Cerebellum (tissue), 4 donors: ENCODE measurements at places on chromosomes 2 and 18.
A peak's percentile ranks its signal among the peaks of the same experiment; 100 is the strongest.

DNA sequence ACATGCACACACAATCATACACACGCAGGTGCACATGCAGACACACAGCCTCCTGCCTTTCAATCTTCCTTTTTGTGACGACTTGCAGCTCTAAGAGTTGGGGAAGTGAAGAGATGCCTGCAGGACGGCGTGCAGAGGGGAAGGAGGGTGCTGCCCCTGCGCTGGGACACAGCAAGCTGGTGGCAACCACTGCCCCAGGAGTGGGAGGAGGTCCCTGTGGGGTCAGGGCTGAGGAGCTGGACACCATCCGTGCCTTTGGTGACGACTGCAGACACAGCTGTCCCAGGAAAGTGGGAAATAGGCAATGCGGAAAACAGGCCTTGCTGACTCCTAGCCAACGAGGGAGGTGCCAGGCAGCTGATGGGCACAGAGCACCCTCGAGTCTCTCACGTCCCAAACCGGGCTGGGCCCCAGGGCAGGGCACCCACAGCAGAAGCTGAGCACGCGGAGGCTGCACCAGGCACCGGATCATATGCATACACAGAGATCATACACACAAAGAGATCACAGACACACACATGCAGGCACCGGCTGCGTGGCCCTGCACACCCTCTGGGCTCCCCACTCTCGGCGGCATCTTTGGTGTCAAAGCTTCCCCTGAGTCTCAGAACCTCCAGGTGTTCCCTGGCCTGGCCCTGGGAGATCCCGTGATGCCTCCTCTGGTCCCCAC lies 146.1 kb downstream of the PXDN start:
- no peak for DNase-seq

GRCh38 chr2:40760071-40760666 lies 308.3 kb upstream of the SLC8A1 start:
- no peak for DNase-seq

DNA sequence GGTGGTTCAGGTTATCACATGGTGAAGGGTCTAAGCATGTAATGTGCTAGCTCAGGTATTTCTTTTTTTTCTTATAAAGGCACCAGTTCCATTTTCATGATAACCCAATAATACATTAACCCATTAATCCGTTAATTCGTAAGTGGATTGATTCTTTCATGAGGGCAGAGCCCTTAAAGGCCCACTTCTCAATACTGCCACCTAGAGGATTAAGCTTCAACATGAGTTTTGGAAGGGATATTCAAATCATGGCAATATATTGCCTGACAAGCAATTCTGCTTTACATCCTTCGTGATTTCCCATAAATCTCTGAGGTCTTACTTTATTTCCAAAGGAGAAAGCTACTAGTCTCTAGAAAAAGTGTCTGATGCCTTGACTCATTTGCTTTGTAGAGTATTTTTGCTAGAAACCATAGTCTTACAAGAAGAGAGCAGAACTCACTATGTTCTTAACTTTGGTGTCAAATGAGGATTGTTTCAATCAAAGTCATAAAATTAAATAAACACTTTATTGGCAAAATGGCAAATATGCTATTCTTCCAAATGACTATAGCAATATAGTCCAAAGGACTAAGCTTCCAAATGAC lies 271.3 kb downstream of the KCNS3 start:
- peak; percentile 39 for DNase-seq

GRCh38 chr2:234949762-234950434 lies 1.9 kb upstream of the SH3BP4 start:
- DNase-seq: no peak

GRCh38 chr2:128380061-128380889 lies 61.6 kb upstream of the HS6ST1 start:
- no peak for DNase-seq

- DNase-seq: no peak
Measured at GRCh38 chr18:10432781-10433180, 21.7 kb upstream of the APCDD1 start.

- DNase-seq: no peak
Measured at GRCh38 chr2:10392100-10392499, 56.0 kb downstream of the ODC1 start.

DNA sequence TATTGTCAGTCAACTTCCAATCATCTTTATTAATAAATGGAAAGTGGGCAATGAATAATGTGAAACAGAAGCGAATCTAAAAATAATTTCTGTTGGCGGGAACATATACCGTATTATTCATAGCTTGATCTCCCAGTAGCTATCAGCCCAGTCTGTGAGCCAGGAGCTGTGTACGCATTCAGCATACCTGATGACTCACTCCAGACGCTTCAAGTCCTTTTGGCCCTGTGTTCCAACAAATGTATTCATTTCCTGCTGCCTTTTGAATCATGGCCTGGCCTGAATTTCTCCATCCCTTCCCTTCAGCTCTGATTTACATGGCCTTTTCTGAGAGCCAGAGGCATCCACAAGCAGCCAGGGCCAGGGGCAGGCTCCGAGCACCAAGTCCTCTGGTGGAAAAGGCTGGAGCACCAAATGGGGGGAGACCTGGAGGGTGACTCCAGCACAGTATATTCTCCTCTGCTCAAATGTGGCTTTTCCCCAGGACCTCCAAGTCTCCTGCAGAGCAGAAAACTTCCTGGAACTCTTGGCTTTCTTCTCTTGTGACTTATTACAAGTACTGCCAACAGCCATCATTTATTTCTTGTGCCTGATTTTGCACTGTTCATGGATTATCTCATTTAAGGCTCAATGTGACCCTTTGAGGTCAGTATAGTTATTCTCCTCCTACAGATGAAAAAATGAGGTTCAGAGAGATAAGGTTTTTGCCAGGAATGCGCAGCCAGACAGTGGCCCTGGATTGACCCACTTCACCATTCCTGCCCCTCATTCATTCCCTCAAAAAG lies 108.7 kb downstream of the EN1 start:
- no peak for DNase-seq

- peak; percentile 35 for DNase-seq
Measured at GRCh38 chr2:9333591-9334171, 89.6 kb downstream of the ITGB1BP1 start.

GRCh38 chr2:31287654-31288053 lies 53.7 kb downstream of the EHD3 start:
- no peak for DNase-seq

DNA sequence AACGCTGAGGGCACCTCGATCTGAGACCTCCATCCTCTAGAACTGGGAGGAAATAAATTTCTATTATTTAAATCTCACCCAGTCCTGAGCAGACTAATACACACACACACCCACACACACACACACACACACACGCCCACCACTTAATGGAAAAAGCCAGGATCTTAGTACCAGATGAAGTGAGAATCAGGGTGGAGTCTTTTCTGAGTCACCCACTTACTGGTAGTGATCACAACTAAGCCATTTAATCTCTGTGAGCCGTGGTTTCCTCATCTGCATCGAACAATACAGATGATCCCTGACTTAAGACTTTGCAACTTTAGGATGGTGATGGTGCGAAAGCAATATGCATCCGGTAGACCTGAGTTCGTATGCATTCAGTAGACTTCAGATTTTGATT lies 18.6 kb downstream of the THNSL2 start:
- DNase-seq: no peak

- no peak for DNase-seq
Measured at GRCh38 chr2:168521053-168521741, 65.1 kb downstream of the CERS6 start.

DNA sequence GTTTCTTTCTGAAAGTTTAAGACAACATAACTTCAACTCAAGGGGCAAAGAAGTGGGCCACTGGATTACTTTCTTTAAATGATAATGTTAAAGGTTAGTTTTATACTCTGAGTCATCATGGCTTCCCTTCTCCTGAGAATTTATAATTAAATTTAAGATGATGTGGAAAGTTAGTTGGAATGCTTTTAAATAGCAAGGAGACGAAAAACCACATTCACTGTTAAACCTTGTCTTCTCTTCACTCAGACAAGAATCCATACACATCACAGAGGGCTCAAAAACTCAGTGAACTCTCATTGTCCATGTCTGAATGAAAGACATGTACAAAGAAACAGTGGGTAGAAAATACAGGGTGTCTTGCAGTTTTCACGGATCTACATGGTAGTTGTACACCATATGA lies 65.6 kb downstream of the COL5A2 start:
- DNase-seq: no peak

DNA sequence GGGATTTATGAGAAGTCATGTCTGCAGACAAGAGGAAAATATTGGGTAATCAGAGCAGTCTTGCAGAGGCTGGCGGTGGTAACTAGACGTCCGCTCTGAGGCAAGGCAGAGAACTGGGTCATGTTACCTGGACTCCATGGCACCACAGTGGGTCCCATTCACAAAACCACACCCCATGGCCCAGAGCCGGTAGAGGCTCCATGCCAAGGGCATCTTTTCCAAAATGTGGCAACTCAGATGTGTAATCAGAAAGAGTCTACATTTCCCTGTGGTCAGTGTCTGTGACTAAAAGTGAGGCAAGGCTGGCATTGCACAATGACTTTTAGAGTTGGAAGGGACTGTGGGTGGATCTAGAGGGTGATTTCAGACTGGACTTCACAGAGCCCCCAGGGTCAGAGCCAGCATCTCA lies 113.1 kb downstream of the MREG start:
- DNase-seq: no peak

DNA sequence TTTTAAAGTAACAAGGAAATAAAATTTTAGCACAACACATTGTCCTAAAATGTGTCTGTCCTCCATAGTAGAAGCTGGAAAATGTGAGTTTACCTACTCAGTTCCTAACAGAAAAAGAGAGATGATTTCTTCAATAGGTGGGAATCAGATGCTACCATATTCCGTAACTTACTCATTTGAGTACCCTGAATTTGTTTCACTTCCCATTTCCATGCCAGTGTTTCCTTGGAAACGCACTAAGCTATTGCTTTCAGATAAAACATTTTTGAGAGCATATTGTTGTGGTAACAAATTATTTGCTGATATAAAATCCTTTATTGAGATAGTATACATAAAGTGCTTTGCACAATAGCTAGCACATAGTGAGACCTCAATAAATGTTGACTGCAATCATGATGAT lies 137.5 kb upstream of the BARD1 start:
- no peak for DNase-seq

- no peak for DNase-seq
Measured at GRCh38 chr2:164593959-164594358, 27.3 kb downstream of the GRB14 start.

- no peak for DNase-seq
Measured at GRCh38 chr18:33812186-33812585, 234.2 kb downstream of the ASXL3 start.

GRCh38 chr18:79991494-79991893 lies 3.1 kb upstream of the TXNL4A start:
- DNase-seq: no peak

DNA sequence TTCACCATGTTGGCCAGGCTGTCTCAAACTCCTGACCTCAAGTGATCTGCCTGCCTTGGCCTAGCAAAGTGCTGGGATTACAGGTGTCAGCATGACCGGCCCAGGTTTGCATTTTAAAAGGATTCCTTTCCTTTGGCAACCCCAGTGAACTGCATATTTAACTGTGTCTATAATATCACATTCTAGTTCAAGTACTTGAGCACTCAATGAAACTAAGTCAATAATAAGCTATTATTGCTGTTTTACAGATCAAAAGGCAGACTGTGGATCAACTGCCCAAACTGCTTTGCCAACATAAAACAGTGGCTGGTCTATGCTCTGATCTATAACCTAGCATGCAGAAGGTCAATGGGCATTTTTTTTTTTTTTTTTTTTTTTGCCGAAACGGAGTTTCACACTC lies 144.5 kb downstream of the USP34 start:
- no peak for DNase-seq

DNA sequence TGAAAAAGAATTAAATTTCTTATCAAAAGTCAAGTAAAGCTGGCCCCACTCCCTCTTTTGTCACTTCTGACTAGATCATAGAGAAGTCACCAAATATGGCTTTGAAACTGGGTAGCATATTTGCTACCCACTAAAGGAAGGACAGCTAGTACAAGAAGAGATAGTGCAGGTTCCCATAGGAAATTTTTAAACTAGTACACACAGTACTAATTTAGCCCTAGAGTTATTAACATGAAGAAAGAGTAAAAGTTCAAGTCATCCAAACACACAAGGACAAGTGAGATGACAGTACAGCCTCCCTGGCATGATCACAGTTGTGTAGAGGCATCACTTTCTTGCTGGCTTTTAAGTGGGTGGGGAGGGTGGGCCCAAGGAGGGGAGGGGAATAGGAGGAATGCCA lies 100.9 kb downstream of the IRS1 start:
- DNase-seq: no peak

DNA sequence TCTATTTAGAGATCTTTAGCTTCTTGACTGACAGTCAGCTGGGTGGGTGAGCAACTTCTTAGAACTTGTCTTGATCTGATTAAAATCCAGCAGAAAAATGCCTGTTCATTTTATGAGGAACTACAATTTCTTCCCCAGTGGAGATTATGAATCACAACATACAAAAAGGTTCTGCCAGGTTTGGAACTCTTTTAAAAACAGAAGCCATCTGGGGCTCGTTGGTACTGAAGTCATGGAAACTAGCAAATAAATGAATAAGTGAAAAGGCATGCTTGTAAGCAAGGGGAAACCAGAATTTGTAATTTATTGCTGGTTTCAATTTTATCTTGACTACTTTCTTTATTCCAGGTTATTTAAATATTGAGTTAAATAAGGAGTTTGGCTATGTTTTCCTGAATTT lies 767.4 kb downstream of the MBD2 start:
- no peak for DNase-seq

- no peak for DNase-seq
Measured at GRCh38 chr2:72923833-72924352, 6.6 kb downstream of the EMX1 start.

GRCh38 chr2:84866122-84866521 lies 14.8 kb downstream of the TRABD2A start:
- no peak for DNase-seq

DNA sequence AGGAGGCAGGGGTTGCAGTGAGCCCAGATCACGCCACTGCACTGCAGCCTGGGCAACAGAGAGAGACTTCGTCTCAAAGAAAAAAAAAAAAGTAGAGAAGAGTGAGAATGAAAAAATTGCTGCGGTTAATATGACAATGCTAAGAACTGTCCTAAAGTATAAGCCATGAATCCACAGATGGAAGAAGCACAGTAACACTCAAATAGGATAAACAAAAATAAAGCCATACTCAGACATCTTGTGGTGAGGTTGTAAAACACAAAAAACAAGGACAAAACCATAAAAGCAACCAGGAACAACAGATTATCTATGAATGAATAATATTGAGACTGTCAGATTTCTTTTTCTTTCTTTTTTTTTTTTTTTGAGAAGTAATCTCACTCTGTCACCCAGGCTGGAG lies 23.0 kb downstream of the POLR2D start:
- no peak for DNase-seq

GRCh38 chr18:49178321-49178720 lies 227.6 kb upstream of the SMAD7 start:
- no peak for DNase-seq

GRCh38 chr2:85730686-85731230 lies 23.0 kb upstream of the ATOH8 start:
- DNase-seq: no peak

GRCh38 chr2:238116298-238117198 lies 16.4 kb downstream of the ESPNL start:
- DNase-seq: no peak

DNA sequence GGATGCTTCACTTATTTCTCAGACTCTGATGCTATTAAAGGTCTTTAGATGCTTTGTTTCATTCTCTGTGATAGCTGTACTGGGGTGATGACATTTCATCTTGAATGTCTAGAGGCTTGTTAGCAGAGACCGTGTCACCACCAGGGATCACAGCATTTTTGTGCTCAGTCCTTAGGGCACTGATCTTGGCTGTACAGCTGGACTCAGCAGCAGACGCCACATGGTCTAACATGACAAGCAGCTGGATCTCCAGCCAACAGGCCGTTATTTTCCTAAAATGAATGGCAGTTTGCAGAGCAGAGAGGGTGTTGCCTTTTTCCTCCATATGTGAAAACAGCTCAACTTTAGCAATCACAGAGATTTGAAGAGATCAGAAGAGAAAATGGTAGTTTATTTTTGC lies 491.8 kb downstream of the CDH2 start:
- no peak for DNase-seq
